ENCODE measurements at places on chromosomes 3 and 15. TPM values are rescaled to one million over a fixed set of nuclear protein-coding genes. Genes with fewer than 3 reads are reported as not detected.

- DNase-seq = peak; percentile 92
These were observed 537.7 kb upstream of the MDFIC2 start for GRCh38 chr3:70849911-70850699.

GPR27 gene
- under 0.01 TPM for total RNA-seq

DNA sequence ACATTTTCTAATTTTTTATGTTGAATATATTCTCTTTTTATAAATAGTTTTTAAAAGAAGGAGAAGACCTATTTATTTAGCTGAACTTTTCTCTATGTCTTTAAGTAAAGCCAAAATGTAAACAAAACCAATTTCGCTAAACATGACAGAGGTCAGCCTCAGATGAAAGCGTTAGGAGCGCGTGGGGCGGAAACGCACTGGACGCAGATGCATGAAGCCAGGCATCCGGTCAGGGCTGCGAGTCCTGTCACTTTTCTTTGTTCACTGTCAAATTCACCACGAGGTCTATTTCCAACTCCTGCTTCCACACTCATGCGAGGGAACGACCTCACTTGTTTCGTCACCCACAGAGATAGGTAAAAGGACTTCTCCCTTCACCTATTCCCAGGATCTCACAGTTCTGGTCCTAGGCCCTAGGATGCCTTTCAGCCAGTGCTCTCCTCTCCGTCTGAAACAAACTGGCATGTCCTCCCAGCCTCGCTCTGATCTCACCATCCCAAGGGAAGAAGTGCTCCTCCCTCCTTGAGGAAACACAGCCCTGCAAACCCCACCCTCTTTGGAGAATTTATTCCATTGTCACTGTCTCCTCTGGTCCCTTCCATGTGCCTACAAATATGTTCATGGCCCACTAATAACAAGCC, 57.9 kb downstream of the ITGB5 start:
- DNase-seq = no peak

GRCh38 chr3:145182196-145182911, 978.6 kb downstream of the PLOD2 start:
- DNase-seq = no peak

DNA sequence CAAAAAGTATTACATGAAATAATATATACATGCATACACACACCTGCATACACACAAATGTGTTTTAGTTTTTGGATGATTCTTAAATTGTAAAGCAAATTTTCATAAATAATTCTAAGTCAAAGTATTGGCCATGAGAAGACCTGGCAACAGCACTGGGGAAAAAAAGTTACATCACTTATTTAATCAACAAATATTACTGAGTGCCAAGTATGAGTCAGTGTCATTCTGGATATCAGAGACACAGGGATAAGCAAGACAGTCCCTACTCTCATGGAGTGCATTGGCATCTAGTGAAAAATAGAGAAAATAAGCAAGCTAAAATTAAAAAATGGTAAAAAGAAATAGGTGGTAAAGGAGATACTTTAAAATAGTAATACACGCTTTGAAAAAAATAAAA, 29.4 kb upstream of the GUCA1C start:
- DNase-seq = no peak

CTDSPL2 gene
- 65.7 TPM for total RNA-seq

GRCh38 chr15:91413142-91413541, 313.1 kb downstream of the SV2B start:
- DNase-seq = no peak

GRCh38 chr15:41695750-41696436, 35.7 kb downstream of the MGA start:
- peak; percentile 71 for DNase-seq

DNA sequence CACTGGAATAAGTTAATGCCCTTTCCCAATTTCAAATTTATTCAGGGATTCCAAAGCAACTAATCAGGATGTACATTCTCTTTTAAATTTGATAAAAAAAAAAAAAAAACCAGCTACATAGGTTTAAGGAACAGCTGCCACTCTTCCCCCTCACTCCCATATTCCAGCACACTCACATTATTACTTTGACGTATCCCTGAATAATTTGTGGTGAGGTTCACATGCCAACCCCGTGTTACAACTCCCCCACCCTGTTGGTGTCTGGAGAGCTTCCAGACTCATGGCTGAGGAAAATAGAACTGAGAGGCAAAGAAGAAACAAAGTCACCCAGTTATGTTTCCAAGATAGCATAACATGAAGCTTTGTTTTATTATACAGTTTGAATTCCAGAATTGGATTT, 300.5 kb upstream of the MME start:
- DNase-seq = peak; percentile 98

DZIP1L gene
- 16.9 TPM for total RNA-seq

TEX55 gene
- total RNA-seq = not detected

MAGI1 gene
- 15.7 TPM for total RNA-seq

DNA sequence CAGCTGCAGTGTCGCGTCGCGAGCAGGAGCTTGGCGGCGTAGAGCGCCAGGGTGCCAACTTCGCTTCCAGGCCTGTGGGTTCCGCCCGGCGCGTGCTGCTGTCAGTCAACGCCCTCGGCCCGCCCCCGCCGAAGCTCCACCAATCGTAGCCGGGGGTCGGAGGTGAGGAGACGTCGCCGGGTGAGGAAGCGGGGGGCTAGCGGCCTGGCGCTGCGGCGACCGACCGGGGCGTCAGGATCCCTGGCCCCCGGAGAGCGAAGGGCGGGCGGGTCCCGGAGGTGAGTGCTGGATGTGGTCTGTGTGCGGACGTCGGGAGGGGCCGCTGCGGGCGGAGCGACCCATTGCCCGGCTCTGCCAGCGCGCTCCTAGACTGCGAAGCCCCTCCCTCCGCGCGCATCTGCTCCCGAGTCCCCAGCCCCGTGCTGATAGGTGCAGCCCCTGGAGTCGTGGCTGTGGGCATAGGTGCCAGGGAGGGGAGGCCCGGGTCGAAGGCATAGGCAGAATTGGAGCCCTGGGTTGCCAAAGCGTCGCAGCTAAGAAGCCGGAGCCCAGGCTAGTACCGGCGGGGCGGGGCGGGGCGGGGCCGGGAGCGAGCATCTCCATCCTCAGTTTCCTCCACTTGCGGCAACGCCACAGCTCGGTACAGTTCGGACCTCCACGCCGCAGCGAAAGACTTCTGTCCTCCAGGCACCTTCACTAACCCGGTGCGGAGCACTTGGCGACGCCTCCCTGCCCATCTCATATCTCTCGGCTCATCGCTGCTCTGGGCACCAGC, at the start of gene NXPE3:
TSS of gene NXPE3 (plus strand) at position 165 of the 775 bp plus-strand sequence. CDS start 6,386 bp downstream, outside the sequence.
- DNase-seq = peak; percentile 76

FANCI gene
- total RNA-seq = 5.6 TPM

GRCh38 chr3:81752604-81753003, 8.8 kb downstream of the GBE1 start:
- DNase-seq = no peak

- DNase-seq = peak; percentile 43
These were observed 50.5 kb downstream of the CRYGS start for GRCh38 chr3:186493525-186494255.

DNA sequence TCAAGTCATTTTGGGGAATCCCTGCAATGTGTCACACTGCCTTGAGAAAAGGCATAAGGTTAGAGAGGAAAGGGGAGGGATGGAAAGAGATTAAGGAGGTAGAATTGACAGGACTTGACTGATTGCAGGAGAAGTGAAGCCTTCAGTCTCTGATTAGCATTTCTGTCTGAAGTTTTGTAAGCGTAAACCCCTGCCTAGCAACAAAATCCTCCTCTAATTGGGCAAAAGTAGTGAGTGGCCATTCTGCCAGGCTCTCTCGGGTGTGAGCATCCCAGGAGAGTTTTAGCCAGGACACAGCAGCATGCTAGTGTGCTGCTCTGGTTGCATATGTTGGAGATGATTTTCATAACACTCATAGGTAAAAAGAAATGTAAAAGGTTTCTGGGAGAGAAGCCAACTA, 117.0 kb upstream of the MRPL3 start:
- DNase-seq = no peak

Data from fibroblast of lung (primary cell).